ENCODE measurements at places on chromosomes 3 and 15.

DNA sequence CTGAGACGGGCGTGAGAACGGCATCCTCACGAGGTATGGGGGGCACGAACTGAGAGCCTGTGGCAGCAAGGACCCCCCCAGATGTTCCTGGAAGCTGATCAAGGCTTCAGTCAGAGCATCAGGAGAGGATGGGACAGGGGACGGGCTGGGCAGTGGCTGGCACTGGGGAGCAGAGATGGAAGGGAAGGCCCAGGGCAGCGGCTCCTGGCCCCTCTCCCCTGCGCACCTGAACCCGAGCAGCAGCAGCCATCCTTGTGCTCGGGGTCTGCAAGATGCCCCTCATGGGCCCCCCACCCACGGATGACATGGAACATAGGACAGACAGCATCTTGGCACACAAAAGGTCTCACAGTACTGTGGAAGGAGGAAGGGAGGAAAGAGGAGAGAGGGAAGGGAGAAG, 51.3 kb downstream of the DHX30 start:
- DNase-seq: no peak

DNA sequence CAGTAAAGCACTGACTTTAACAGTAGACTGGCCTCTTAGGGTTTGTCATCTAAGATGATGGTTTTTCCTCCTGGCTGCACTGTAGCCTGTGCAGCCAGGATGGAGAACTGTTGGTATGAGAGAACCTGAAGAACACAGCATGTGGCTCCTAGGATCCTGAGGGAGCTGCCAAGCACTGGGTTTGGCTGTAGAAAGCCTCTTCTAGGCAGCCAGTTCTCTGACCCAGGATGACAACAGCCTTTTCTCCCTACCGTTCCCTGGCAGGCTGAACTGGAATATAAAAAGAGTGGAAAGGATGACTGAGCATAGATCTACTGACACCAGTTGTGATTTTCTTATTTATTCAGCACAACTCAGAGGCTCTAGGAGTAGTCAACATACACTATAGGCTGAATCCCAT, 34.3 kb upstream of the MANF start:
- no peak for DNase-seq

DNA sequence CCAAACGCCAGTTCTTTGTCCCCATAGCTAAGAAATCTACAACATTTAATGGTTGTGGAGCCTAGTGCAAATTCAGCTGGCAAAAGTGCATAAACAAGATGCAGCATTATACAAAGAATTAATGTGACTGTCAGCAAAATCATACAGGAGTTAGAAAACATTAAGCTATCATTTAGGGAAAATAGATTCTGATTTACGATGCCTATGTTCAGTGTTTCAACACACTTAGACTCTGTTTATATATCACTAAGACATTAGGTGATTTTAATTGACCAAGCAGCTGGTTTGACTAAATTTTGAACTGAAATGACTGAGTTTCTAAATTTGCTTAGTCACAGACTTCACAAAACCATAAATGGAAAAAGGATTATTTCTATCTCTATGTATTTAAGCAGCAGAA, 1076.8 kb downstream of the TBL1XR1 start:
- DNase-seq: no peak

- peak; percentile 45 for DNase-seq
Observed at GRCh38 chr15:68372291-68372811, 59.6 kb downstream of the ITGA11 start.

DNA sequence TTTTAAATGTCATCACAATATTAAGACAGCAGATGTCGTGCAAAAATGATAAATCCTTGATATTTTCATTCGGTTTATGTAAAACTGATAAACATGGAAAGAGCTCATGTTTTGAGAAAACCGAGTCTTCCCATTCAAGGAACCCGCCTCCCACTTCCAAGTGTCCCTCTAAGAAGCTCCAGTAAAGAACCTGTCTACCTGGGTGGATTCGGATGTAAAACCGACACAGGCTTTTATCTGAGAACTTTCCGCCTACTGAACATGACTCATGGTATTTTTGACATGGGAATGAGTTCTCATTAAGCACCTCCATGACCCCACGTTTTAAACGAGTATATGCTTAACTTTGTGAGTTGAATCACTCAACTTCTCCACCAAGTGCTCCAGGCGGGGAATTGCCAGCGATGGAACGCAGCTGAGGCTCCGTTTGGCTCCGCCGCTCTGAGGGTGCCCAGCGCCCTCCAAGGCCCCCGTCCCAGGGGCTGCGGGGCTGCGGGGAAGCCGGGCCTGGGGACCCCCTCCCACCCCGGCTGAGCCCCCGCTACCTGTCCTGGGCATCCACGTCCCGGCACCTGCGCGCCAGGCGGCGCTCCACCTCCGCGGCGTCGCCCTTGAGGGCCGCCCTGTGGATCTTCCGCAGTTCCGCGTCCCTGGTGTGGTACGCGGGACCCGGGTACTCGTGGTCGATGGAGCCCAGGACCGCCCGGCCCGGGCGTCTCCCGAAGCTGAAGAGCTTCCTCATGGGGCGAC, 119.9 kb downstream of the LMLN start:
- DNase-seq: peak; percentile 38

- DNase-seq: no peak
Observed at GRCh38 chr3:58693940-58694850, 27.6 kb upstream of the FAM3D start.

DNA sequence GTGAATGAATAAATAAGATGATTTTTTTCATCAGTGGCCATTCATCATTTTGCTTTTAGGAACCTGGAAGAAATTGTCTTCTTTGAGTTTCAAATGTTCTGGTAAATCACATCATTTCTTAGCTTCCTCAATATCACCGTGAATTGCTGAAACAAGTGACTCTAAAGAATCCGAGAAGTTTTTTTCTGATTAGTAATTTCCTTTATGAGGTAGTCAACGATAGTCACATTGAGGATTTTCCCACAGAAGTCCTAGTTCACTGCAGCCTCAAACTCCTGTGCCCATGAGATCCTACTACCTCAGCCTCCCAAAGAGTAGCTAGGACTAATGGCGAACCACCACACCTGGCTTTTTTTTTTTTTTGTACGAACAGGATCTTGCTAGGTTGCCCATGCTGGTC, 3.6 kb upstream of the TMPRSS7 start:
- DNase-seq: no peak

- peak; percentile 37 for DNase-seq
Observed at GRCh38 chr3:81352867-81353266, 408.6 kb downstream of the GBE1 start.

- DNase-seq: no peak
Observed at GRCh38 chr3:20480786-20481365, 294.9 kb upstream of the SGO1 start.
